ENCODE measurements at places on chromosomes 5 and 9.

GRCh38 chr9:103731541-103731940, 362.6 kb upstream of the SMC2 start:
- no peak for DNase-seq

- DNase-seq: no peak
Observed at GRCh38 chr5:35438288-35438687, 179.4 kb upstream of the SPEF2 start.

GRCh38 chr9:137955224-137955570, 77.6 kb downstream of the CACNA1B start:
- DNase-seq: no peak

DNA sequence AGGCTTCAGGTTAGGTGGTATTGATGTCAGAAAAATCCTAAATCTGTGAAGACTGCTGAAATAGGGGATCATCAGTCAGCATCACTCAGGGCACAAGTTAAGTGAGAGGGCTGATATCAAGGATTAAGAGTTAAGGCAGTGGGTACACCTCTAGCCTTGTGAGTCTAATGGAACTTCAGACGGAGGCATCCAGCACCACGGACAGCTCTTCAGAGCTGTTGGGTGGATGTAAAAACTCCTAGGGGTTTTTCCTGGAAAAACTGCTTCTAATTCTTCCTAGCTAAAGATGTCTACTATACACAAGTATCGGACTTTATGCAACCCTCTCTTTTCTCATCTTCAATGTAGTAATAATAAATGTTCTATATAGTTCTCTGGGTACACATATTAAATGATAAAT, 165.9 kb downstream of the SH3GL2 start:
- DNase-seq: no peak

DNA sequence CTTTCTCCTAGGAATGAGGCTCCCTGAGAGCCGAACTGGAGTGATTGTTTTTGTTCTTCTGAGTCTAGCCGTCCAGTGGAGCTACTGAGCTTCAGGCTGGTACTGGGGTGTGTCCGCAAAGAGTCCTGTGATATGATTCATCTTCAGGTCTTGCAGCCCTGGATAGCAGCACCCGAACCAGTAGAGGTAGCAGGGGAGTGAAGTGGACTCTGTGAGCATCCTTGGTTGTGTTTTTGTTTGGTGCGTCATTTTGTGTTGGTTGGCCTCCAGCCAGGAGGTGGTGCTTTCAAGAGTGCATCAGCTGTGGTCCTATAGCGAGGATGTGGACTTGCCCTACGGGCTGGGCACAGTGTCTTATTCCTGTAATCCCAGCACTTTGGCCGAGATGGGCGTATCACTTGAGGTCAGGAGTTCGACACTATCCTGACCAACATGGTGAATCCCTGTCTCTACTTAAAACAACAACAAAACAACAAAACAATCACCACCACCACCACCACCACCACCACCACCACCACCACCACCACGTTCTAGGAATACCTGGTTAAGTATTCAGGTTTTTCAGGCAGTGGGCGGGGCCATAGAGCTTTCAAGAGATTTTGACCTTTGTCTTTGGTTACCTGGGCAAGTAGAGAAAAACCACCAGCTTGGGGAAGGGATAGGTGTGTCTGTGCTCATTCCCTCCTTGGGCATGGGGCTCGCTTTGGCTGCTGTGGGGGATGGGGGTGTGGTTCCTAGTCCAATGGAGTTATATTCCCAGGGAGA, 154.0 kb downstream of the WDR70 start:
- no peak for DNase-seq

DNA sequence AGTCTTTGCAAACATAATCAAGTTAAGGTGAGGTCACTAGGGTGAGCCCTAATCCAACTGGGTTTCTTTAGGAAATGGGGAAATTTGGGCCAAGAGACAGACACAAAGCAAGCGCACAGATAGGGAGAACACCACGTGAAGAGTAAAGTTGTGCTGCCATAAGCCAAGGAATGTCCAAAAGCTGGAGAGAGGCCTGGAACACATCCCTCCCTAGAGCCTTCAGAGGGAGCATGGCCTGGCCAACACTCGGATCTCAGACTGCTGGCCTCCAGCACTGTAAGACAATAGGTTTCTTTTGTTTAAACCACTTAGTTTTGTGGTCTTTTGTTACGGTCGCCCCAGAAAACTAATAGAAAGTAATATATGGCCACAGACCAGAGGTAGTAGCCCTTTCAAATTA, 8.1 kb upstream of the ROR2 start:
- DNase-seq: no peak

- DNase-seq: no peak
Observed at GRCh38 chr5:163807781-163808180, 302.4 kb downstream of the MAT2B start.

DNA sequence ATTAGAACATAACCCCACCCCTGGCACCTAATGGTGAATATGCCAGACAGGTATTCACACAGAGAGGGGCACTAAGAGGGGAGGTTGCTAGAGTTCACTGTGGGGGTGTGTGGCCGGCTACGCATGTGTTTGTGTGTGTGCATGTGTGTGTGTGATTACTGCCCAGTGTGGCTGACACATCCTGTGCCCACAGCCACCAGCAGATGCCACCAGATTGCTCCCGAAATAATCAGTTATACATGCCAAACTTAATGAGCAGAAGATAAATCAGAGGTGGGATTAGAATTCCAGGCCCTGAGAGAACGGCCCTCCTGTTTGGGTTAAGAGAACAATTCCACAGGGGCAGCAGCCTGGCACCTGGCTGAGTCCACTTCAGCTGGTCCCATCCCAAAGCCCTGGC, 91.8 kb upstream of the TBCA start:
- no peak for DNase-seq

- DNase-seq: no peak
Observed at GRCh38 chr5:121053055-121053985, 589.2 kb downstream of the PRR16 start.

DNA sequence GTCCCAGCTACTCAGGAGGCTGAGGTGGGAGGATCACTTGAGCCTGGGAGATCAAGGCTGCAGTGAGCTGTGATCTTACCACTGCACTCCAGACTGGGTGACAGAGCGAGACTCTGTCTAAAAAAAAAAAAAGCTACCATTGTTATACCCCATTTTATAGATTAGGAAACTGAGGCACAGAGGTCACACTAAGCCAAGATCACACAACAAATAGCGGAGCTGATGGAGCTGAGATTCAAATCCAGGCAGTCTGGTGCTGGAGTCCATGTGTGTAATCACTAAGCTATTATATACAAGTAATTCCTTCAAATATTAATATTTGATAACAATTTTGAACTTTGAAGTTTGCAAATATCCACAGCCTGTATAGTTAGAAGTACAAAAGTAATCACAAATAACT, 6.0 kb upstream of the SLC12A2 start:
- DNase-seq: no peak

DNA sequence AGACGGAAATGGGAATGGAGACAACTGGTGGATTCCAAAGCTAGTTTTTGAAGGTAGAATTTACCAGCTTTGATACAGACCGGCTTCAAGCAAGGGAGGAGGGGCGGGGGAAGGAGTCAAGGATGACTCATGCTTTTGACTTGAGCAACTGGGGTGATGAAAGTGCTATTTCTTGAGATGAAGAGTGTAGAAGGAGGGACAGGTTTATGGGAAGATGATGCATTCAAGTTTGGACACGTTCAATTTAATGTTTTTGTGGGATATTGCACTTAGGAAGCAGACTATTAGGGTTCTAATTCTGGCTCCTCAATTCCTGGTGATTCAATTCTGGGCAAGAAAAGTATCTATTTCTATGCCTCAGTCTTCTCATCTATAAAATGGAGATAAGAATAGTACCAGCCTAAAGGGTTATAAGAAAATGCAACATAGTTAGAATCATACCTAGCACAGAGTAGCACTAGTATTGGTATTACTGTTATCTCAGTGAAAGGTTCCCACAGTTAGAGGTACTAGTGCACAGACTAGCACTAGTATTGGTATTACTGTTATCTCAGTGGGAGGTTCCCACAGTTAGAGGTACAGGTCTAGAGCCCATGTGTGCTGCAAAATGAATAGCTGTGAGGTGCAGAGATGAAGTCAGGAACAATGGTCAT, 4.6 kb downstream of the NIPAL4 start:
- peak; percentile 72 for DNase-seq

DNA sequence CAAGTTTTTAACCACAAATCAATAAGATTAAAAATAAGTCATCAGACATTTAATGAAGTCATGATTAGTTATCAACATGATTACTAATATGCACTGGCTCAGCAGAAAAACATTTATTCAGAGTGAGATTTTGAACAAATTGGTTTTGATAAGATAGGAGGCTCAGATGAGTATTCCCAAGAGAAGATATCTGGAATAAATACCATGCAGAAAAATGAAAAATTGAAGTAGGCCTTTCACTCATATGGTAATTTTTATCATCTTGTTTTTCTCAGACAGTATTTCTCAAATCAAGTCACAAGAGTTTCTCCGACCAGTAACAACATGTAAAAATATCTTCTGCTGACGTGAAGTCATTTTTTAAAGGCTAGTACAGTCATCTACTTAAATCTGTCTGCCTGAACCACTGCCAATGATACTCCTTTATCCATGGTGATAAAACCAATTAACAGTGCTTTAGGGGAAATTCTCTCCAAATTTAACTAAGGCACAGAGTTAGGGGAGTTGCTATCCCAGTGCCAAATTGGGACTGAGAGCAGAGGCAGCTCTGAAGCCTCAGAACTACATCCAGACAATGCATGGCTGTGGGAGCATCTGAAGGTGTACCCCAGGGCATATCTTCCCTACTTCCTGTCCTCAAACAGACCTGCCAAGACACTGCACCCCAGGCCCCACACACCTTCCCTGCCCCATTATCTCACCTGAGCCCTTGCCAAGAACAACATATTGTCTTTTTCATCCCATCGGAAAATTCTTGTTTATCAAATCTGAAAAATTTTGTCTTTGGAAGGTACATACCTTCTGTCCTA, 105.5 kb upstream of the TSLP start:
- DNase-seq: no peak

- DNase-seq: peak; percentile 27
Observed at GRCh38 chr9:127555840-127556820, 55.9 kb upstream of the STXBP1 start.

GRCh38 chr5:43627028-43627427, 24.0 kb downstream of the NNT start:
- no peak for DNase-seq

DNA sequence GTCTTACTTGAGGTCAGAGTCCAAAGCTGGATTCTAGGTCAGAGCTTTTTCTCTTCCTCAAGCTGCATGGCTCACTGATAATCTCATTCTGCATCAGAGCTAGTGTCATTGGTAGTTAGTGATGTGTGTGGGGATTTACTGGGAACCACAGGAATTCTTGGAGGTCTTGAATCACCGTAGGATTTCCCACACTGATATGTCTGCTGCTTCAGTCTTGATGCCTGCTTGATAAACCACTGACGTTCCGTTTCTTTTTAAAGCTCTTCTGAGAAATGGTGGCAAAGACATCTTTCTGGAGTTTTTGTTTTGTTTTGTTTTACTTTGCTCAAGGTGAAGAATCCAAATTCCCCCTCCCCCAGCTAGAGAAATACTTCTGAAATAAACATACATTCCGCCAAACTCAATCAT, 1.2 kb upstream of the GARIN3 start:
- no peak for DNase-seq

DNA sequence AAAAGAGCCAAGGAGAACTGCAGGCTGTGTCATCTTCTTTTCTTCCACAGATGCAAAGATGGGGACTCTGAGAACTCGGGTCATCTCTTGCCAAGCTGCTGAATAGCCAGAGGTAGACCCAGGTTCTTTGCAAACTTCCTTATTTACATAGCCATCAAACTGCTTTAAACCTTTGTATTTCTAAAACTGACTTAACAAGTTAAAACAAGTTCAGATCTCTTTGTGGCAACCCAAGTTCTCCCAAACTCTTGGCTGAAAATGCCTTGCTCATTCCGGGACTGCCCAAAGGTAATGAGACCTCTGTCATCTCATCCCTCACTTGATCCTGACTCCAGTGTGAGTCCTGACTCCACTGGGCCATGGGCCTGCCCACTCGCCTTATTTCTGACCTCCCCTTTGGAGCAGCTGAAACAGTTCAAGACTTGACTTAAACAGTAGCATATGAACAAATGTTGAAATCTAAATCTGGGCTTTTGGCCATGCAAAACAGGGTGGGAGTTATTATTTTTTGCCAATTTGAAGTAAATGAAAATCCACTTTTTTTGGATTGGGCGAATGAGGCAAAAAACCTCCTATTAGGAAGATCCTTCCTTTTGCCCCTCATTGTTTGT, 50.6 kb downstream of the FBXL7 start:
- no peak for DNase-seq

- peak; percentile 69 for DNase-seq
Observed at GRCh38 chr9:100028201-100028784, 70.5 kb downstream of the ERP44 start.

GRCh38 chr5:14457476-14457875, 124.1 kb upstream of the OTULINL start:
- no peak for DNase-seq

DNA sequence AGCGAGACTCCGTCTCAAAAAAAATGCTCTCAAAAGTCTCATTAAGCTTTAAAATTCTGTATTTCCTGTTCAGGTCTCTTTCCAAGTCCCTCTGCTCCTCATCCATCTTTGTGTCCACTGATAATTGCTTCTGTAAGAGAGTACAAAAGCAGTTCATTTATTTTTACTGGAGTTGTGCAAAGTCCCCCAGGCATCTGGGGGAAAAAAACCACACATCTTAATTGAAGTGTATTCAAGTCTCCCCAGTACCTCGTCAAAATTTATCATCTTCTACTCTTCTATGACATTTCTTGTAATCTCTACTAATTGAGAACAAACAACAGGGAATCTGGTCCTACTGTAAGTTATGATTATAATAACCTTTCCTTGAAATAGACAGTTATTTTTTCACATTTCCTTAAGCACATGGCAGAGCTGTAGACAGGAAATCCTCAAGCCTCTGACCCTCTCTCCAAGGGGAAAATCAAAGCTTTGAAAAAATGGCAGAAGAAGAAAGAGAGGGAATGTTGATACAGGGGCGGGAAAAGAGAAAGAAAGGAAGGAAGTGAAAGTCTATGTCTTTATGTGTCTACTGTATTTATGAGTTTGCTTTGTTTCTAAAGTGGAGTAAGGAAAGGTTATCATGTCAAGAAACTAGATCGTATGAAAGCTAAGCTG, 51.5 kb downstream of the RAI14 start:
- no peak for DNase-seq

- no peak for DNase-seq
Observed at GRCh38 chr5:45642370-45642769, 53.8 kb downstream of the HCN1 start.

DNA sequence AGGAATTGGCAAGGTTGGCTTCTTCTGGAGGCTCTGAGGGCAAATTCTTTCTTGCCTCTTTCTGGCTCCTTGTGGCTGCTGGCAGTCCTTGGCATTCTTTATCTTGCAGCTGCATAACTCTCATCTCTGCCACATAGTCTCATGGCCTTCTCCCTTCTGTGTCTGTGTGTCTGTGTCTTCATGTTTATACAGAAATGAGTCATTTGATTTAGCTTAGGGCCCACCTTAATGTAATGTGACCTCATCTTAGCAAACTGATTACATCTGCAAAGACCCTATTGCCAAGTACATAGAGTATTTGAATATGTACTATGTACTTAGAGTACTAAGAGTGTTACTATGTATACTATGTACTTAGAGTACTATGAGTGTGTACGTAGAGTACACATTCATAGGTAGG, 122.5 kb downstream of the RFK start:
- DNase-seq: no peak

GRCh38 chr5:10746711-10747110, 14.3 kb downstream of the DAP start:
- DNase-seq: no peak

All from activated naive CD4-positive, alpha-beta T cell treated with anti-CD3 and anti-CD28 coated beads, Interleukin-2, amount 50 U/mL, for 16 hours (primary cell).